Psoas muscle (tissue), 8 donors: ENCODE measurements at places on chromosomes 1 and 21. TPM values are rescaled to one million over a fixed set of nuclear protein-coding genes. Genes with fewer than 3 reads are reported as not detected.

The OLIG2 gene
- not detected for total RNA-seq

DNA sequence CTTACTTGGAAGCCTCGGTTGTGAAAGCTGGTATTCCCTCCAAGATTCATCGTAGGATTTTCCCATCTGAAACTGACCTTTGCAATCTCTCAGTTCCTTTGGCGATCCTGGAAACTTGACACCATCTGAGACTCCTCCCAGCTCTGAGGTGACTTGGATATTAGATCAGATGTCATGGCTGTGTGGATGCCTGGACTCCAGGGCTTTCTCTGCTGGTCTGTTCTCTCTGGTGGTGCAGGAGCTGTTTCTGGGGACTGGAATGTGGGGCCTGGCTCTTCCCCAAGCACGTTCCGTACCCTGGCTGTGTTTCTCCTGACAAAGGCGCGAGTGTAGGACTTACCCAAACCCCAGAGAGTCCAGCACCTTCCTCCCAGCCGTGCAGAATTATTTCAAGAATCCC, 252.2 kb downstream of the RPS6KC1 start:
- H3K27me3 ChIP-seq: no peaks in the 10 kb centered on the region
- H3K27ac ChIP-seq: no peak overlapping the region
- no peaks in the 10 kb centered on the region for H3K36me3 ChIP-seq
- H3K4me1 ChIP-seq: no peaks in the 10 kb centered on the region

DNA sequence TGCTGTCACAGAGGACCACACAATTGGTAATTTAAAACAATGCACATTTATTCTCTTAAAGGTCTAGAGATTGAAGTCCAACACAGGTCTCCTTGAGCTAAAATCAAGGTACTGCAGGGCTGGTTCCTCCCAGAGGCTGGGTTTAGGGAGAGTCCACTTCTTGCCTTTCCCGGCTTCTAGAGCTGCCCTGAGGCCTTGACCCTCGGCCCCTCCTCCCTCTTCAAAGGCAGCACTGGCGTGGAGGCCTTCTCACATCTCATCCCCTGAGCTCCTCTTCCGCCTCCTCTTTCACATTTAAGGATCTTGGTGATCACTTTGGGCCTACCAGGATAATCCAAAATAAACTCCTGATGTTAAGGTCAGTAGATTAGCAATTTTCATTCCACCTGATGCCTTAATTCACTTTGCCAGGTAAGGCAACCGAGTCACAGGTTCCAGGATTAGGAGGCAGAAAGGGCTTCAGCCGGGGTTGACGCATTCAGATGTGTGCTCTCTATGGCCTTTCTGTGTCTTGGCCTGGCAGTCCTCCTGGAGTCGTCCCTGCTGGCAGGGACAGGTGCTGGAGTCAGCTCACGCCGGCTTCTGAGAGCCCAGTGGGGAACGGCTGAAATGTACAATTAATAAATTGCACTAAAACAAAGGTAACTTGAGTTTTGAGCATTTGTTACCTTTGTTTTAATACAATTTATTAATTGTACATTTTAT, 61.2 kb upstream of the ABCG1 start:
- H3K27me3 ChIP-seq: no peaks in the 10 kb centered on the region
- no peaks in the 10 kb centered on the region for H3K36me3 ChIP-seq
- H3K4me3 ChIP-seq: no peak overlapping the region
- no peak for DNase-seq

DNA sequence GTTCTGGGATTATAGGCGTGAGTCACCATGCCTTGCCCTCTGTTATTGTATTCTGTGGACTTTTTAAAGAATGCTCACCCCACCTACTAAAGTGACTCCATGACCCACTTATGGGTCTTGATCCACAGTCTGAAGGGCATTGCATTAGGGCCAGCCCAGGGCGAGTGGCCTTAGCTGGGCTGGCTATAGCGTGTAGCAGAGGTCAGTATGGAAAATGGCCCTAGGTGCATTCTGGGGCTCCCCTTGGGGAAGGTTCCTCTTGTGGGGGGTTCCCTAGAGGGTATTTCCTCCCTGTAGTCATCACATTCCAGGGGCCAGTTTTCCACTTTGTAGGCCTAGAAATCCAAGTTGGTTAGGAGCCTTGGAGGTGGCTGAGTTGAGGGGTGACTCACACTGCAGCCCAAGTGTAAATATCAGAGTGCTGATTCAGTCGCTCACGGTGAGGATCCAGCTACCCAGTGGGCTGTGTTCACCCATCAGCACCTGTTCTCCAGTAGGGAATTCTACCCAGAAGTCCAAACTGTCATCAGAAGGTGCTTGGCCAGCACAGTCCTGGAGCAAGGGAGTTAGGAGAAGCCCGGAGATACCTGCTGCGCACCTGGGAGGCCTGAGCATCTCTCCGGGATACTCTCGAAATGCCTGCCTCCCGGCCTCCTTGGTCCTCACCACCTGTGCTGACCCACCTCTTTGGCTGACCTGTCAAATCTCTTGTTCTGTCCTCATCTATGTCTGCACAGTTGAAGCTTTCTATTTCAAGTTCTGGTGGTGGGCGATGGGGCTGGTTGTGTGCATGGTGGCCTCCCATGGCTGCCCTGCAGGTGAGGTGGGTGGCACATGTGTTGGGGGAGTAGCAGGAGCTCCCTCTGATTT, 52.2 kb downstream of the NENF start:
- no peak for DNase-seq
- no peaks in the 10 kb centered on the region for H3K4me1 ChIP-seq
- no peak overlapping the region for H3K27ac ChIP-seq
- H3K36me3 ChIP-seq: no peaks in the 10 kb centered on the region

DNA sequence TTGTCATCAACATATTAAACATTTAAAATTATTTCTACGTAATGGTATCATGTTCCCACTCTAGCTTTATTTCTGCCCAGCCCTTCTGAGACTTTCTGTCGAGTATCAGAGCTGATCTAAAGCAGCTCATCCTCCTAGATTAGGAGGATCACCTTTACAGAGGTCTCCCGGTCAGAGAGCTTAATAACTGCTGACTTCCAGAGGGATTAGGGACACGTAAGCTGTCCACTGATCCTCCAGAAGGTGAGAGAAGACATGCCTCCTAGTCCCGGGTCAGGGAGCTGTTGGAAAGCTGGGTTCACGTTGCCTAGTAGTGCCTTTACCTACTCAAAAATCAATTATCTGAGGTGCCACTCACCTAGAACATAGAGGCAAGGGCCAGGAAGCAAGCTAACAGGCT, 31.2 kb upstream of the NADK start:
- peaks cover 7% of the 10 kb centered on the region for H3K4me1 ChIP-seq
- no peak overlapping the region for H3K4me3 ChIP-seq

- H3K27me3 ChIP-seq: no peaks in the 10 kb centered on the region
- no peaks in the 10 kb centered on the region for H3K36me3 ChIP-seq
- H3K27ac ChIP-seq: no peak overlapping the region
- no peaks in the 10 kb centered on the region for H3K4me1 ChIP-seq
- no peak overlapping the region for H3K4me3 ChIP-seq
These were observed 185.5 kb downstream of the ZC3H11B start for GRCh38 chr1:219427403-219427802.

- no peak overlapping the region for H3K4me3 ChIP-seq
- no peak overlapping the region for H3K27ac ChIP-seq
- no peak for DNase-seq
- no peaks in the 10 kb centered on the region for H3K4me1 ChIP-seq
- no peaks in the 10 kb centered on the region for H3K36me3 ChIP-seq
These were observed 277.5 kb upstream of the KAZN start for GRCh38 chr1:14320986-14321385.

GRCh38 chr1:246876431-246876830, 55.3 kb downstream of the AHCTF1 start:
- H3K4me3 ChIP-seq: no peak overlapping the region
- no peak for DNase-seq
- H3K36me3 ChIP-seq: peaks cover 82% of the 10 kb centered on the region
- H3K27ac ChIP-seq: no peak overlapping the region
- H3K27me3 ChIP-seq: no peaks in the 10 kb centered on the region

DNA sequence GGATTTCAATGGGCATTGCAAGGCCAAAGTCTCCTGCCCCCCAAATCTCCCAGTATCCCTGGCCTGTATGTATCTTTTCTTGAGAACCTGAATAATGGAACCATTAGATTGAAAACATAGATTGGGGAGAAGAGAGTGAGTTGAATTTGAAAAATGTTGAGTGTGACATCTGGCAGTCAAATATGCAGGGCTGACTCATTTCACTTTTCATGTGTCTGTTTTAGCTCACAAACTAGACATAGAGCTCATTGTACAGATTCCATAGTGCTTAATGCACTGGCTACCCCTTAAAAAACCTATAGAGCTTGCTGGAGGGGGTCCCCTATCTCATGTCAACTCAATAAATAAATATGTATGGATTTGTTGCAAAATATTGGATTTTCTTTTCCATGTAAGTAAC, 30.8 kb downstream of the DDR2 start:
- H3K36me3 ChIP-seq: no peaks in the 10 kb centered on the region
- H3K4me1 ChIP-seq: no peaks in the 10 kb centered on the region
- no peaks in the 10 kb centered on the region for H3K27me3 ChIP-seq
- H3K4me3 ChIP-seq: no peak overlapping the region

DNA sequence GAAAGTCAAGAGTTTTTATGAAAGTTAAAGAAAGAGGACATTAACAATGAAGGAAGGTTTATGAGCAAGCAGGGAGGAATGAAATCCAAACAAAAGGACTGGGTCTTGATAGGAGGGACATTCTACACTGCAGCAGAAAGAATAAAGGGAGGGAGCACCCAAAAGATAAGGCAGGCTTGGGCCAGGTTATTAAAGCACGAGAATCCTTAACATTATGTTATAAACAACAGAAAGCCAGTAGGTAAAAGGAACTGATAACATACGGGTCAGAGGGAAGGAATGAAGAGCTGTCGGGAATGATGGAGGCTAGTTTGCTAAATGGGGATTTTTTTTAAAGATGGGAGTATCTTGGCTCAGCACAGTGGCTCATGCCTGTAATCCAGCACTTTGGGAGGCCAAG, 19.4 kb downstream of the LPGAT1 start:
- H3K36me3 ChIP-seq: no peaks in the 10 kb centered on the region
- peaks cover 8% of the 10 kb centered on the region for H3K4me1 ChIP-seq
- no peaks in the 10 kb centered on the region for H3K27me3 ChIP-seq
- no peak overlapping the region for H3K4me3 ChIP-seq
- no peak for DNase-seq
- no peak overlapping the region for H3K27ac ChIP-seq

- no peaks in the 10 kb centered on the region for H3K27me3 ChIP-seq
- H3K36me3 ChIP-seq: no peaks in the 10 kb centered on the region
- no peak overlapping the region for H3K27ac ChIP-seq
- H3K4me1 ChIP-seq: peaks cover 2% of the 10 kb centered on the region
- no peak for DNase-seq
These were observed 122.9 kb upstream of the IRF2BP2 start for GRCh38 chr1:234732671-234733390.

GRCh38 chr1:60118085-60118484, 44.5 kb upstream of the C1orf87 start:
- no peaks in the 10 kb centered on the region for H3K4me1 ChIP-seq
- no peak overlapping the region for H3K27ac ChIP-seq
- no peak for DNase-seq
- no peaks in the 10 kb centered on the region for H3K36me3 ChIP-seq
- H3K27me3 ChIP-seq: no peaks in the 10 kb centered on the region
- no peak overlapping the region for H3K4me3 ChIP-seq

- DNase-seq: no peak
- H3K36me3 ChIP-seq: no peaks in the 10 kb centered on the region
- peak overlapping the region; percentile 86 for H3K27ac ChIP-seq
- H3K4me1 ChIP-seq: peaks cover 49% of the 10 kb centered on the region
- no peak overlapping the region for H3K4me3 ChIP-seq
- H3K27me3 ChIP-seq: no peaks in the 10 kb centered on the region
These were observed 129.0 kb downstream of the TGFB2 start for GRCh38 chr1:218474128-218474527.

- H3K27me3 ChIP-seq: no peaks in the 10 kb centered on the region
- DNase-seq: no peak
- H3K4me3 ChIP-seq: no peak overlapping the region
- H3K36me3 ChIP-seq: no peaks in the 10 kb centered on the region
- H3K27ac ChIP-seq: no peak overlapping the region
These were observed 121.7 kb upstream of the PRDX6 start for GRCh38 chr1:173355281-173356031.

DNA sequence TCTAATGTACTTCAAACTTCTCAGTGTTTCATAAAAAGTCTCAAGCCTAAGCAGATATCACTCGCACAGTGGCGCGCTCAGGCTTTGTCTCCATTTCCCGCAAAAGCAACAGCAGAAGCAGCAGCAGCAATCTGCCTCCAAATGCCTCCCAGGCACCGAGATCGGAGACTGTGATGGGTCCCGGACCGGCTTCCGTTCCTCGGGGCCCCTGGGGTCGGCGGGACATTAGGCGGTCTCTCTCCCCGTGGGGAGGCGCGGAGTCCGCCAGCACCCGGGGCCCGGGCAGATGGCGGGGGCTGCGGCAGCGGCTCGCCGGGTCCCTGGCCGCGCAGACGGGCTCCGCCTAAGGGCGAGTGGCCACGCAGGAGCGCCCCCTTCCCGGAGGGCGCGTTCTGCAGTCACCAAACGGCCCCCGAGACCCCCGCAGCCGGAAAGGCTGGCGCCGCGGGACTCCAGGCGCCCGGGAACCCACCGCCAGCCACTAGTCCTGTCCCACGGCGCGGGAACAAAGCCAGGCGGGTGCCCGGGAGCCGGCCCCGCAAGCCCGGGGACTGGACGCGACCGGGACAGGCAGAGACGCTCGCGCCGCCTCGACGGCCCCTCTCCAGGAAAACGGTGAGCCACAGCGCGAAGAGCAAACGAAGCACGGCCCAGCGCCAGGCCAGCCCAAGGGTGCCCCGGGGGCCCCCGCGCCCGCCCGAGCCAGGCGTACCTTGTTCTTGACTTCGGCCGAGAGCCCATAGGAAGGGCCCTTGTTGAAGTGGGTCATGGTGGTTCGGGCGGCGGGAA, 590 bp downstream of the CNN3 start:
- no peaks in the 10 kb centered on the region for H3K27me3 ChIP-seq
- peaks cover 5% of the 10 kb centered on the region for H3K4me1 ChIP-seq
- H3K36me3 ChIP-seq: no peaks in the 10 kb centered on the region
- peak; percentile 60 for DNase-seq

DNA sequence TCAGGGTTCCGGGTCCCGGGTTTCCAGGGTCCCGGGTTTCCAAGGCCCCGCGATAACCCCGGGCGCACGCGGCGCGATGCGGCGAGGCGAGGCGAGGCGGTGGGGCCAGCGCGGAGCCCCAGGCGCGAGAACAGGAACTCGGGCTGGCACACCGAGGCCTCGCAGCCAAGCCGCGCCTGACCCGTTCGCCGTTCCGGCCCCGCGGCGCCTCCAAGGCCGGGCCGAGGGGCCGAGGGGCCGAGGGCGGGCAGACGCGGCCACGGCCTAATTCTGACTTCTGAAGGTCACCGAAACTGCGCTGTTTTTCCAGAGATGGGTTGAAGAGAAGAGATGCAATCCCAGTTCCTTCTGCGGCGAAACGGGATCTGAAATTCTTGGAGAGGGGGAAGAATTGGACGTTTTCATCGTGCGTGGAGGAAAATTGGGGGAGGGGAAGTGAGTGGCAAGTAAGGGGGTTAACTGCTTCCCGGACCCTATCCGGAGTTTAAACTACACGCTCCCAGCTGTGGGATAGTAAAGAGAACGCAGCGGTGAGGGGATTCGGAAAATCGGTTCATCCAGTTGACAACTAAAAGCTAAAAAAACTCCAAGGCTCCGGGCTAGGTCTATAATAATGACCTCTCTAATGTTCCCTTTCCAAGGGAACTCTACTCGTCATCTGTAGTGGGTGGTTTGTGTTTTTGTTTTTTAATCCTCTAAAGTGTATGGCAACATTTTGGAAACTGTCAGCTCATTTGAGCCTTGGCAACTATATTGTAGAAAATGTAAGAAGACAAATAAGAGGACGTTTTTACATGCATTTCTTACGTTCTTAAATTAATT, 8.2 kb downstream of the TBX15 start:
- DNase-seq: no peak
- peak overlapping the region; percentile 31 for H3K27ac ChIP-seq
- H3K4me1 ChIP-seq: peaks cover 66% of the 10 kb centered on the region
- H3K27me3 ChIP-seq: no peaks in the 10 kb centered on the region
- H3K36me3 ChIP-seq: no peaks in the 10 kb centered on the region
